ENCODE measurements at places on chromosomes 2 and 18. TPM values are rescaled to one million over a fixed set of nuclear protein-coding genes. Genes with fewer than 3 reads are reported as not detected.

The KCNJ3 gene
- total RNA-seq, result not detected

- H3K4me1 ChIP-seq, result no peaks in the 10 kb centered on the region
- no peaks in the 10 kb centered on the region for H3K27me3 ChIP-seq
- DNase-seq, result no peak
- no peak overlapping the region for H3K4me3 ChIP-seq
- H3K27ac ChIP-seq, result no peak overlapping the region
These were observed 20.9 kb upstream of the GPR45 start for GRCh38 chr2:105220604-105221003.

- no peaks in the 10 kb centered on the region for H3K36me3 ChIP-seq
- H3K27ac ChIP-seq, result no peak overlapping the region
- H3K4me3 ChIP-seq, result peak overlapping the region; percentile 45
- no peak for DNase-seq
These were observed 573 bp downstream of the PAIP2B start for GRCh38 chr2:71226096-71226964.

The SULT1C4 gene
- total RNA-seq, result 0.26 TPM

DNA sequence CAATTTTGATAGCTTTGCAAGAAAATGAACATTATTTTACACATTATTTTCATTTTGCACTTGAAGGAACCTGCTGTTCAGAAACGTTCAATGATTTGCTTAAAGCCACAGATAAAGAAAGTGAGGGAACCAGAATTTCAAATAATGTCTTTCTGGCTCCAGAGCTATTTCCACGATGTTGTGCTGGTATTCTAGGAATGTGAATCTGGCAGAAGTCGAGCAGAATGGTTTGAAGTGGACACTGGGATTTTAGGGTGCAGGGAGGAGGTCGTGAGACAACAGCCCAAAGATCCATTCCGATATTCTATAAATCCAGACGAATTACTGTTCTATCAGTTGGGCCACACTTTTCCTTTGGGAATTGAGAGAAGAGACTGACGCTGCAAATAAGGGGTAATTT is 2.2 kb downstream of the CCDC102B start:
- no peaks in the 10 kb centered on the region for H3K27me3 ChIP-seq
- H3K4me3 ChIP-seq, result peak overlapping the region; percentile 27
- peaks cover 22% of the 10 kb centered on the region for H3K4me1 ChIP-seq
- H3K36me3 ChIP-seq, result no peaks in the 10 kb centered on the region

The SMAD7 gene
- total RNA-seq, result 16.3 TPM

The PSMA8 gene
- not detected for total RNA-seq

The MLPH gene
- 8.2 TPM for total RNA-seq

The MYOM1 gene
- 0.26 TPM for total RNA-seq

DNA sequence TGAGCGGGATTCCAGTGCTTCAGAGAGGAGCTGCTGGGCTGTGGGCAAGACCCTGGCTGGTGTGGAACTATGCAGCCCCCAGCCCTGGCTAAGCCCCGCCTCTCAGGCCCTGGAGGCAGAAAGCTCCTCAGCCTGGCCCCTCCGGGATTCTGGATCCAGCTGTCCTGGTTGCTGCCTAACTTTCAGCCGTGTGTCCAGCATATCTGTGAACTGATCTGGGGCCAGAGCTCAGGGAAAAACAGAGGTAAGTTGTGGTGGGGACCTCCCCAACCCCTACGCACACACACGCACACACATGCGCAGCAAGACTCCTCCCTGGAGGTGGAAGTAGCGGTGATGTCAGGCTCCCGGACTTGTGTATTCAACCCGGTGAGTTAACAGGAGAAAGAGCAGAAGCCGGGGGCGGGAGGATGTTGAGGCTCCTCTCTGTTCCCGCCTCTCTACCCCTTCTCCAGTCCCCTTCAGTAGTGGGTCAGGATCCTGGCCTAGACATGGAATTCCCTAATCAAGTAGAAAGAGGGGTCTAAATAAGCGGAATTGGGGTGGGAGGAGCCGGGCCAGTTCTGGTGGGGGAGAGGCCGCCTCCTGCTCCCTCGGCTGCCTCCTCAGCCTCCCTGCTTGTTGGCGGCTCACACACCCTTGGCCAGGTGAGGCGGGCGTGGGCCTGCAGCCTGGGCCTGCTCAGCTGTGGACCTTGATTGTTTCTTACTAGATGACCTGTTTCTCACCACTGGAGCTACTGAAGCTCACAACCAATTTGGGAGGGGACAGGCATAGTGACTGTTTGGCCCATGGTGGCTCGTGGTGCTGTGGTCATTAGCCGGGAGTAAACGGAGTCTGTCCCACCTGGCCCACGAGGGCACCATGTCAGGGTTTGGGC is 33.4 kb downstream of the SIX2 start:
- no peaks in the 10 kb centered on the region for H3K36me3 ChIP-seq
- no peak overlapping the region for H3K27ac ChIP-seq
- DNase-seq, result no peak
- H3K4me3 ChIP-seq, result no peak overlapping the region
- H3K27me3 ChIP-seq, result peaks cover 10% of the 10 kb centered on the region

The MDH1B gene
- total RNA-seq, result 1.8 TPM
